Dermis blood vessel endothelial cell (primary cell): ENCODE measurements at places on chromosomes 12 and 14. TPM values are rescaled to one million over a fixed set of nuclear protein-coding genes. Genes with fewer than 3 reads are reported as not detected.

DNA sequence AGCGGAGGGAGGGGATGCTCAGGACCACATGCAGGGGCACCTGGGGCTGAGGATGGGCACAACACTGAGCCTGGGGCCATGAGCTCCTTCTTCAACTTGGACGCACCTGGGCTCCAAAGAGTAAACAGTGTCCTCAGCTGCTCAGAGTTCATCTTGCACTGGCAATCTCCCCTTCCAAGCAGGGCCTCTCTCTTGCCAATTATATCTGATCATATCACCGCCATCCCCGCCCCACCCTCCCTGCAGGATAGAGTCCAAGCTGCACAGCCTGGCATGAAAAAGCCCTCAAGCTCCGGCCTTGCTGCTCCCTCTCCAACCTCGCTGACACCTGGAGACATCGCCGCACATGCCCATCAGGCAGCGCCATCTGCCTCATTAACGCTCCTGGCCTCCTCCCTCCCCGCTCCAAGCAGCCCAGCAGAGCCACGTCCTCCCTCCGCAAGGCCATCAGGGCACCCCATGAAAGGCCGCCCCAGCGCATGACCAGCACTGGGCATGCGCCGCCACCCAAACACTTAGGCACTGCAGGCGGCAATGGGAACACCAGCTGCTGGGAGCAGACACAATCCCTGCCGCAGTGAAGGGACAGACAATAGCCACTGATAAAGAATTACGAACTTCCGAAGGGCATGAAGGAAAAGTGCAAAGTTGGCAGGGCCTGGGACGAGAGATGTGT is 88.8 kb downstream of the CHGA start:
- no peak for DNase-seq

GRCh38 chr12:89432396-89432795 is 80.1 kb upstream of the DUSP6 start:
- DNase-seq: no peak

CLEC4D gene
- not detected in 2 replicates for total RNA-seq

ADAM20 gene
- 0.37 and 1.5 TPM in 2 replicates for total RNA-seq

GRCh38 chr12:72493407-72493806 is 221.2 kb downstream of the TRHDE start:
- no peak for DNase-seq

FGF23 gene
- total RNA-seq: not detected in 2 replicates
